ENCODE measurements at places on chromosomes 12 and 14. TPM values are rescaled to one million over a fixed set of nuclear protein-coding genes. Genes with fewer than 3 reads are reported as not detected.

SYNJ2BP gene
- total RNA-seq: 27.9 TPM

DNA sequence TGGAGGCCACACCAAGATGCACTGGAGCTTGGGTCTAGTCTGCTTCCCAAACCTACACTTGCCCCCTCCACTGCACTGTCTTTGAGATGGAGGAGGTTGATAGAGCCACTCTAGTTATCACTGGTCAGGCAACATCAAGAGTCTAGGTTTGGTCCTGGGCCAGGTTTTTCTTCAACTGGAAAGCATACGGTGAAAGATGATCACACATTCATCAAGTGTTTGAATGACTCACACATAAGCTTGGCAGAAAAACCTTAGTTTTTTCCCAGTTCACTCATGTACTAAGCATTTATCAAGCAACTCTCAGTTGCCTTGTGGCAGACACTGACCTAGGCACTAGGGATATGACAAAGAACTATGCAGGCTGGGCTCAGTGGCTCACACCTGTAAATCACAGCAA, 84.5 kb downstream of the PLEKHG3 start:
- peaks cover 14% of the 10 kb centered on the region for H3K4me1 ChIP-seq
- no peak for DNase-seq
- H3K4me3 ChIP-seq: no peak overlapping the region
- H3K27me3 ChIP-seq: no peaks in the 10 kb centered on the region
- H3K36me3 ChIP-seq: no peaks in the 10 kb centered on the region

MRPL42 gene
- total RNA-seq: 124 TPM

DNA sequence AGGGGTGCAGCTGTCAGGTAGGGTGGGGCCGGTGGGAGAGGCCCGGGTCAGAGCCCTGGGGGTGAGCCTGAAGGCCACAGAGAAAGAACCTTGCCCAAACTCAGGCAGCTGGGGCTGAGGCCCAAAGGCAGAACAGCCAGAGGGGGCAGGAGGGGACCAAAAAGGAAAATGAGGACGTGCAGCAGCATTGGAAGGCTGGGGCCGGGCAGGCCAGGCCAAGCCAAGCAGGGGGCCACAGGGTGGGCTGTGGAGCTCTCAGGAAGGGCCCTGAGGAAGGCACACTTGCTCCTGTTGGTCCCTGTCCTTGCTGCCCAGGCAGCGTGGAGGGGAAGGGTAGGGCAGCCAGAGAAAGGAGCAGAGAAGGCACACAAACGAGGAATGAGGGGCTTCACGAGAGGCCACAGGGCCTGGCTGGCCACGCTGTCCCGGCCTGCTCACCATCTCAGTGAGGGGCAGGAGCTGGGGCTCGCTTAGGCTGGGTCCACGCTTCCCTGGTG, 10.5 kb downstream of the MMP14 start:
- H3K4me3 ChIP-seq: no peak overlapping the region
- H3K27ac ChIP-seq: no peak overlapping the region
- peaks cover 24% of the 10 kb centered on the region for H3K4me1 ChIP-seq
- H3K36me3 ChIP-seq: peaks cover 39% of the 10 kb centered on the region
- DNase-seq: no peak

RNASE3 gene
- not detected for total RNA-seq

DNA sequence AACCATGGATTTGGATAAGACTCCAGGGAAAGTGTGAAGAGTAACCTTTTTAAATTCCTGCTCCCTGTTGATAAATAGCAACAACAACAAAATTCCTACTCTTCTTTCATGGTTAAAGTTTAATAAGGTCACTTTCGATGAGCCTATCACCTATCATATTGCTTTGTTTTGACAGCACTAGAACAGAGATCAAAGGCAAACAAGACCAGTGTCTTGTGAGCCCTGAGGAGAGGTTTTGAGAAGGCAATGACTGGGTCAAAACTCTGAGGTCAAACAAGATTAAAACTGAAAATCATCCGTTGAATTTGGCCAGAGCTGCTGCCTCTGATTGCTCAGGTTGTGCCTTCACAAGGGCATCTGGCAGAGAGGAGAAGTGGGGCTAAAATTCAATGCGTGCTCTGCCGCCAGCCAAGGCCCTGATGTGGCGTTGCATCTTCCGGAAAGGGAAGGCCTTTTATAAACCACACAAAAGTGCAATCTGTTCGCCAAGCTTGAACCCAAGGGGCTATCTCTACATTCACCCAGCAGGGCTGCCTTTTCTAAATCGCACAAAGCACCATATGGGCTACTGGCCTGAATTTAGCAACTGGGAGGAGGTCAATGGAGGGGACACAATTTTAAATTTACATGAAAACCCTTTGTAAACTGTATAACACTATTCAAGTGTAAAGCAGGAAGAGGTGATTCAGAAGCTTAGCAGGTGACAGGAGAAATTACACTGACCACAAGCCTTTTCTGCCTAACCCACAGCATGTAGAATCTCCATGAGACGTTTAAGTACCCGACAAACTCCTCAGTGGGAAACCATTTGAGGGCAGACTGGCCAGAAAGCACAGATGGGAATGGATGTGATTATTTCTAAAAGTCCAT, 140.8 kb downstream of the DAD1 start:
- no peak overlapping the region for H3K4me3 ChIP-seq
- no peak for DNase-seq
- no peaks in the 10 kb centered on the region for H3K27me3 ChIP-seq
- H3K4me1 ChIP-seq: peaks cover 13% of the 10 kb centered on the region
- H3K36me3 ChIP-seq: no peaks in the 10 kb centered on the region

LRTM2 gene
- total RNA-seq: 0.66 TPM

GRCh38 chr12:123150275-123150743, 581 bp downstream of the PITPNM2 start:
- no peak overlapping the region for H3K27ac ChIP-seq
- H3K4me1 ChIP-seq: peaks cover 50% of the 10 kb centered on the region
- H3K27me3 ChIP-seq: peaks cover 41% of the 10 kb centered on the region
- peak; percentile 32 for DNase-seq

CD27 gene
- total RNA-seq: 0.34 TPM

GRCh38 chr14:30179381-30180130, 251.9 kb upstream of the PRKD1 start:
- H3K36me3 ChIP-seq: no peaks in the 10 kb centered on the region
- H3K27ac ChIP-seq: no peak overlapping the region
- H3K4me1 ChIP-seq: peaks cover 7% of the 10 kb centered on the region
- DNase-seq: no peak
- H3K27me3 ChIP-seq: no peaks in the 10 kb centered on the region

TM9SF1 gene
- 29.2 TPM for total RNA-seq

DNA sequence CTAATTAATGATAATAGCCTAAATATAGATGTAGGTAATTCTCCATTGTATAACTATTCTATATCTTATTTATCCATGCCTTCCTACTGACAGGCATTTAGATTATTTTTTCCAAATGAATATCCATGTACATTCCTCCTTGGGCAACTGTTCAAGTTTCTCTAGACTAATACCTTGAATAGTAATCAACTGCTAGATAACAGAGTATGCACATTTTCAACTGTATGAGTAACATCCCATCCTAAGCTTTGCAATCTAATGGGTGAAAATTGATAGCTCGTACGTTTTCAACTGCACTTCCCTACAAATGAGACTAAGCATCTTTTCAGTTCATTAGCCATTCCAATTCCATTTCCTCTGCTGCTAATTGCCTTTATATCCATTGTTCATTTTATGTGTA, 37.0 kb downstream of the YAF2 start:
- DNase-seq: no peak
- H3K4me3 ChIP-seq: no peak overlapping the region
- no peak overlapping the region for H3K27ac ChIP-seq
- no peaks in the 10 kb centered on the region for H3K27me3 ChIP-seq
